ENCODE measurements at places on chromosomes 11 and 22. TPM values are rescaled to one million over a fixed set of nuclear protein-coding genes. Genes with fewer than 3 reads are reported as not detected.

The KRTAP5-9 gene
- total RNA-seq, result not detected

The RAC2 gene
- total RNA-seq, result 0.43 TPM

The OR51B4 gene
- not detected for total RNA-seq

The RASSF10 gene
- total RNA-seq, result 2.5 TPM

The MIOX gene
- not detected for total RNA-seq

The PLEKHA7 gene
- total RNA-seq, result 46.9 TPM

The OR8A1 gene
- total RNA-seq, result not detected

The SLC22A8 gene
- not detected for total RNA-seq
